ENCODE measurements at places on chromosomes 16 and 17. TPM values are rescaled to one million over a fixed set of nuclear protein-coding genes. Genes with fewer than 3 reads are reported as not detected.

- no peak overlapping the region for H3K27ac ChIP-seq
- no peaks in the 10 kb centered on the region for H3K36me3 ChIP-seq
- DNase-seq = no peak
- no peaks in the 10 kb centered on the region for H3K4me1 ChIP-seq
- H3K27me3 ChIP-seq = no peaks in the 10 kb centered on the region
Measured at GRCh38 chr17:60827943-60828342, 150.3 kb downstream of the BCAS3 start.

GRCh38 chr17:48074322-48075081 lies 26.3 kb downstream of the NFE2L1 start:
- DNase-seq = peak; percentile 83
- H3K36me3 ChIP-seq = peaks cover 26% of the 10 kb centered on the region
- peak overlapping the region; percentile 55 for H3K27ac ChIP-seq
- H3K4me1 ChIP-seq = peaks cover 3% of the 10 kb centered on the region
- no peaks in the 10 kb centered on the region for H3K27me3 ChIP-seq

DNA sequence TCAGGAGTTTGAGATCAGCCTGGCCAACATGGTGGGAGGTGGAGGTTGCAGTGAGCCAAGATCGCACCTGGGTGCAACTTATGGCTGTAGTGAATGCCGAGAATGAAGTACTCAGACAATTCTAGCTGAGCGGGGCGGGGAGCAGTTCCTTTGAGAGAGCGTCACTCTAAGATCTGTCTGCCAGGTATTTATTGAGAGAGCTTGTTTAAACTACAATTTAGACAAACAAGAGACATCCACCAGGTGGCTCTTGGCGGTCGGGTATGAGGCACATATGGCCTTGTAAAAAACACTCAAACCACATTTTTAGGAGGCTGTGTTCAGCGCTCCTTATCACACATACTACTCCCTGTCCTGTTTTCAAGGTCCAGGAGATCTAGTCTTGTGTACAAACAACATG lies 40.6 kb upstream of the CDH1 start:
- H3K27me3 ChIP-seq = no peaks in the 10 kb centered on the region
- H3K4me3 ChIP-seq = no peak overlapping the region
- no peak overlapping the region for H3K27ac ChIP-seq
- no peaks in the 10 kb centered on the region for H3K4me1 ChIP-seq
- no peak for DNase-seq

Gene CDR2L
- 0.31 TPM for total RNA-seq

- H3K4me1 ChIP-seq = peaks cover 89% of the 10 kb centered on the region
- DNase-seq = no peak
- H3K4me3 ChIP-seq = peak overlapping the region; percentile 82
Measured at GRCh38 chr17:40101367-40102210, 1.2 kb upstream of the NR1D1 start.

Gene TMEM98
- total RNA-seq = 0.58 TPM

GRCh38 chr16:73064994-73065545 lies 17.1 kb upstream of the ZFHX3 start:
- DNase-seq = no peak
- no peak overlapping the region for H3K4me3 ChIP-seq
- H3K27ac ChIP-seq = no peak overlapping the region
- H3K36me3 ChIP-seq = no peaks in the 10 kb centered on the region
- peaks cover 82% of the 10 kb centered on the region for H3K27me3 ChIP-seq

Data from activated CD4-positive, alpha-beta T cell treated with anti-CD3 and anti-CD28 coated beads, Interleukin-2, amount 10 ng/mL, durations not matched to agents 7 days and 5 days (primary cell).